ENCODE measurements at places on chromosomes 7 and 10.

- DNase-seq, result no peak
Observed at GRCh38 chr7:128933180-128933891, 4.4 kb upstream of the IRF5 start.

DNA sequence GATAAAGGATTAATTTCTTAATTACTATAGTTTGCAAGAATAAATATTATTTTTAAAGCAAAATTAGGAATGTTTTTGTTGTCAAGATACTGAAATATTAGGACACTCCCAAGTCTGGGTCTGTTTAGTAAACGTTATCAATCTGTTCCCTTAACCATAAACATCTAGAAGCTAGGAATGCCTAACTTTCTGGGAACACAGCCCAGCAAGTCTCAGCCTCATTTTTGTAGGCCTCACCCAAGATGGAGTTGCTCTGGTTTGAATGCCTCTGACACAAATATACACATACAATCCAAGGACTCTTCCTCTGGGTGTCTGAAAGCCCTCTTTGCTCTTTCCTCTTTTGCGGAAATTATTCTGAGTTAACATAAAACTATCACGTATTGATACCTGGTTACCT lies 487.4 kb upstream of the CELF2 start:
- no peak for DNase-seq

DNA sequence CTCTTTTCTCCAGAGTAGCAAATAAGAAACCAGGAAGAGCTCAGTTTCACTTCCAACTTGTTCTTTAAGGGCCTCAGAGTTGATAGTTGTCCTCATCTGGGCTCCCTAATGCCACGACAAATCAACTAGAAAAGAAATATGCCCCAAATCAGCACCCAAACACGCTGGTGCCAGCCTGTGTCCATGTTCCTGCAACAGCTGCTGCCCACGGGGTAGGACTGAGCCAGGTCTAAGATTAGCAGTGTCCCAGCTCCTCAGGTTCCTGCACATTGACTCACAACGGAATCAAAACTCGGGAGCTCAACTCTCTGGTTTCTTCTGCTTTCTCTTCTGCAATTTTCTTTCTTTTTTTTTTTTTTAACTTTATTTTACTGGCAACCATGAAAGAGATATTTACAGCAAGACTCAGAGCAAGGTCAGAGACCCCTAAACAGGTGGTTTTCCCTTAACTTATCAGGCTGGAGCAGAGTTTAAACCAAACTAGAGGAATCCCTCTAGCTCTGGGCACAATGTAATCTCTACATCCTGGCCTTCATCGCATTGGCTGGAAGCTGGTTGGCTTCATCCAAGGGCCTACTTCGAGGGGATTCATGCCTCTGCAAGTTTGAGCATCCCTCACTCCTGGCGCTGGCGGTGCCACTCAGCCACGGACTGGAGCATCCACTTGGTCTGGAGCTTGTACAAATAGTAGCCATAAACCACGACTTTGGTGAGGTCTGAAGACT lies 126.1 kb downstream of the PFKFB3 start:
- DNase-seq, result no peak

DNA sequence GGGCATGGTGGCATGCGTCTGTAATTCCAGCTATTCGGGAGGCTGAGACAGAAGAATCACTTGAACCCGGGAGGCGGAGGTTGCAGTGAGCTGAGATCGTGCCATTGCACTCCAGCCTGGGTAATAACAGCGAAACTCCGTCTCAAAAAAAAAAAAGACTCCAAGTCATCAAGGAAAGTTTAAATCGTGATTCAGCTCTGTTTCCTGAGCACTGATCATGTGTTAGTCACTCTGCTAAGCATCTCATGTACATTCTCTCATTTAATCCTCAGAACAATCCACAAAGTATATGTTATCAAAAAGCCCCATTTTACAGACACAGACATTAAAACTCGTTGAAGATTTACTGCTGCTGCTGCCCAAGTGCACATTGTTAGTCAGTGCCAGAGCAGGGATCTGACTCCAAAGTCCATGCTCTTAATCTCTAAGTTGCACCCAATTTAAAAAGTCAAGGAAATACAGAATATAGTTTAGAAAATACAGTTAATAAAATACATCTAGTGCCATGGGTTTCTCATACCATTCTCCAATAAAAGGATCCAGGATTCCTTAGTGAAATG lies 6.2 kb downstream of the PIK3AP1 start:
- no peak for DNase-seq

DNA sequence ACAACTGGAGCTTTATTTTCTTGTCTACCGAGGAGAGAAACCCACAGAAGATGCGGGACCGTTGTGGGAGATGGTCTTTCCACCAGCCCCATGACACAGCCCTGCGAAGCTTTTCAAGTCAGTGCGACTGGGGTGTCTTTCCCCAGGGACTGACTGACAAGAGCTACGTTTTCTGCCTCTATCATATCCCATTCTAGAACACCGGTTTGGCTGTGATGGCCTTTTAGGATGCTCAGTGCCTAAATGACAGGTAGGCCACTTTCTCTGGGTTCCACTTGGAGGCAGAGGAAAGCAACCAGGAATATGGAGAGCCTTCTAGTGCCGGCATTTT lies 16.9 kb downstream of the SLC13A4 start:
- no peak for DNase-seq

DNA sequence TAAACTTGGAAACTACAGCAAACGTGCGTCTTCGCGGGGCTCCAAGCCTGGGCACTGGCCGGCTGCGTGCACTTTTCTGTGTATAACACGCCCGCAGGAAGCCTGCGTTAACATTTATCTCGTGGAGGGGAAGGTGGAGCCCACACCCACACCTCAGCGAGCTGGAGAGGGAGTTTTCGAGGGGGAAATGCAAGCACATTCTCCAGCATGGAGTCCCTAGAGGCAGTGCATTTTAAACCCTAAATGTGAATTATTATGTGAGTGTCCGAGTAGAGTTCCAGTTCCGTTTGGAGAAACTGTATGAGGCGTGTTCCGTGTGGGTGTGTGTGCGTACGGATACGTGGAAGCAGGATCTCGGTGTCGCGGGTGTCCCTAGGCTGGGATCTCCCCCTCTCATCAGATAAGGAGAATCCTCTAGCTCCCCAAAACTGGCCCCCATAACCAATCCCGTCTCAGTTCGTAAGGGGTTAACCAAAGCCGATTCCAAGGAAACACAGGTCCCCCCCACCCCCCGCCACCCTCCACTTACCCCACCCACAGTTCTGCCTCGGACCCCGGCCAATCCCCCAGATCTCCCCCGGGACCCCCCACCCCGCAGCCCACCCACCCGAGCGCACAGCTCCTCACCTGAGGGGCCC lies 403 bp downstream of the CDK6 start:
- no peak for DNase-seq

DNA sequence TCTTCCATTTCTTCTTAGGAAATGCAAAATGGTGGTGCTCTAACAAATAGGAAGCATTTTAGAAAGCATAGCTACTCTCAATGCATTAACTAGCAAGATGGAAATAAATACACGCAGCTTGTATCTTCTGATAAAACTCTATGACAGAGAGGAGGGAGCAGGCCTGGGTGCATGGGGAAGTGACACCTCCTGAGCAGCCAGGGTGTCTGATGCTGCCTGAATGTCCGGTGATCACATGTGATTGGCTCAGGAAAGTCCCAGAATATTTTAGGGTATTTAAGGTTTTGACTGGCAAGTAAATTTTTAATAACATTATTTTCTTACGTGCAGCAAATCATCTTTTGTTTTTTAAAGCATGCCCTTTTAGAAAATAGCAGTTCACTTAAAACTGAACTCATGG lies 261.0 kb upstream of the KLF6 start:
- no peak for DNase-seq

Measured in left renal cortex interstitium (tissue), 4 donors.